ENCODE measurements at places on chromosomes 7 and 10.
A peak's percentile ranks its signal among the peaks of the same experiment; 100 is the strongest.

GRCh38 chr7:91140982-91141381 lies 123.3 kb upstream of the FZD1 start:
- DNase-seq: no peak

DNA sequence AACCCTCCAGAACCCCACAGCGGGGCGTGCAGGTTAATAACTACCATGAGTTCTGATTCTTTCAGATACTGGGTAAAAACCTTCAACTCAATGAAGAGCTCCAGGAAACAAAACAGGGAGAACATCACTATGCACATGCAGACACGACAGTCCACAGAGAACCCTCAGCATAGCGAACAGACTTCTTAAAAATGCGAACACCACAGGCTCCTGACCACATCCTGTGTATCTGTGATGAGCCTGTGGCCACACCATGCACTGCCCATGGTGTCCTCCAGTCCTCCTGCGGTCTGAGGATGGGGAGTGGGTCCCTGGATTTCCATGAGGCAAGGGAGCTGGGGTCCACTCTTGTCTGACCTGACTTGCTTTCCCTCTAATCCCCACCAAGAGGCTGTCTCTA lies 107.2 kb downstream of the COBL start:
- no peak for DNase-seq

DNA sequence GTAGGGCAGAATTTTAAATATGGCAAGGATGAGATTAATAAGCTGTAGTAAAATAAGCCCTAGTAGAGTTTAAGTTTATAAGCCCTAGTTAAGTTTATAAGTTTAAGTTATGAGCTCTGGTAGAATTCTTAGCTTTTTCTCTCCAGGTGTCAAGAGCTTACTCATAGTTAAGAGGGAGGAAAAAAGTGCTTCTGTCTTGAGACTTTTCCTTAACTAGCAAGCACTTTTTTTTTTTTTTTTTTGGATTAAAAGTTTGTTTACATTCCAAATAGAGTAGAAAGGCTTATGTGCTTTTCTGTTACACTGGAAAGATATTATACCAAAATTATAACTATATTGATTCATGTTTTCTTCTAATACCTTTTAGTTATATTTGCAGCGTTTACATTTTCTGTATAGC lies 25.5 kb upstream of the MPP7 start:
- no peak for DNase-seq

DNA sequence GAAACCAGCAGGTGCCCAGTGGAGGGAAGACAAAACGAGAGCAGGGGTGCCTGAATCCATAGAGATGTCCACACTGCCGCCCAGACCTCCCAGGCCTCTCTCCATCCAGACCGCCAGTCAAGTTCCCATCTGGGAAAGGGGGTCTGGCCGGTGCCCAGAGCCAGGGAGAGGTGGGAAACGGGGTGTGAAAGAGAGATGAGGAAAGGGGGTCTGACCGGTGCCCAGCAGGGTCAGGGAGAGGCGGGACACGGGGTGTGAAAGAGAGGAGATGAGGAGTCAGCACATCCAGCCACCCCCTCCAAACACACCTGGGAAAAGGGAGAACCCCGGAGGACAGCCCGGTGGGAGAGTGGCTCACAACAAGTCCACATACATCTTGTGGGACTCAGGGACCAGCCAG lies 185.8 kb downstream of the PTPRN2 start:
- DNase-seq: no peak

DNA sequence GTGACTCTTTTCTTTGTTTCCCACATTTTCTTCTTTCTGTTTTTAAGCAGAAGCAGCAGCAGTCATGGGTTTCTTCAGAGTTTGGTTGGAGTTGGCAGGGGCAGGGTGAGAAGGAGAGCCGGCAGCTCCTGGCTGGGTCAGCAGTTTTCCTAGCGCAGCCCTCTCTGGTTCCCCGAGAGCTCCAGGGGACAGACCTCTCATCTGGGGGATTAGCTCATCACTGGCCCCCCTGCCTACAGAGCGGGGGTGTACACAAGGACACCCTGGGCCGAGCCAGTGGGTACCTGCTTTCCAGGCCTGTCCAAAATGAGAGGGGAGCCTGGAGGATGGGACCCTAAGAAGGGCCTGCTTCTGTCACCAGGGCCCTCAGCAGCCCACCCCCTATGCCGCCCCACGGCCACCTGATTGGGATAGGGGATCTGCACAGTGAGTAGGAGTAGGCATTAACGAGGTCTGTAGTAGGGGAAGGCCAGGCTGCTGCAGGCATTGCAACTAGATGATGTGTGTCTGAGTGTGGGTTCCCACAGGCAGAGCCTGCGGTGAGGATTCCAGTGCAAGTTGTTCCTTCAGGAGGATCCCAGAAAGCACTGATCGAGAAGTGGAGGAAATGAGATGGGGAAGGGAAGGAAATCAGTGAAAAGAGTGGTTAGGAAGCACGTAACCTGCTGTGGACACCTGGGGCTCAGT lies 122.9 kb upstream of the PPIF start:
- no peak for DNase-seq

GRCh38 chr10:7045891-7046599 lies 364.8 kb downstream of the SFMBT2 start:
- DNase-seq: peak; percentile 97

GRCh38 chr7:90701021-90701420 lies 104.9 kb downstream of the CDK14 start:
- DNase-seq: no peak

DNA sequence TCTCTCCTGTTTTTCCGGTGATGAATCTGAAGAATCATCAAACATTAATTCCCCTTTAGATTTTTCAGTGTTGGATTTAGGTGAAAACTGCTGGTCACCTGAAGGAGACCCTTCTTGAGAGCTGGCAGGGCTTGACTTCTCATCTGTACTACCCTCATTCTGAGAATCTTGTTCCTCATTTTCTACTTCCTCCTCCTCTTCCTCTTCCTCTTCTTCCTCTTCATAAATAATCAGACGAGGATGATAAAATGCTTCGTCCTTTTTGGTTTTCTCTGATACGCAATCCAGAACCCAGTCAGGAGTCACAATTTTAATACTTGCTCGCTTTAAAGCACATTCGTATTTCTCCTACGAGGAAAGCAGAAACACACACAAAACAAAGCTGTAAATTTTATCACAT lies 26.9 kb downstream of the PAXIP1 start:
- no peak for DNase-seq

DNA sequence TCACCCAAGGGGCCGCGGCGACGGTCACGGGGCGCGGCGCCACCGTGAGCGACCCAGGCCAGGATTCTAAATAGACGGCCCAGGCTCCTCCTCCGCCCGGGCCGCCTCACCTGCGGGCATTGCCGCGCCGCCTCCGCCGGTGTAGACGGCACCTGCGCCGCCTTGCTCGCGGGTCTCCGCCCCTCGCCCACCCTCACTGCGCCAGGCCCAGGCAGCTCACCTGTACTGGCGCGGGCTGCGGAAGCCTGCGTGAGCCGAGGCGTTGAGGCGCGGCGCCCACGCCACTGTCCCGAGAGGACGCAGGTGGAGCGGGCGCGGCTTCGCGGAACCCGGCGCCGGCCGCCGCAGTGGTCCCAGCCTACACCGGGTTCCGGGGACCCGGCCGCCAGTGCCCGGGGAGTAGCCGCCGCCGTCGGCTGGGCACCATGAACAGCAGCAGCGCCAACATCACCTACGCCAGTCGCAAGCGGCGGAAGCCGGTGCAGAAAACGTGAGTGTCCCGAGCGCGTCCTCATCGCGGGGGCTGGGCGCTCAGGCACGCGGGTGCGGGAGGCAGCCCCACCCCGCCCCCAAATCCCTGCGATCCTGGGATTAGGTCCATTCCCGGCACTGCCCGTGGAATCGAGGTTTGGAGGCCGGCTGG lies 509 bp downstream of the AHR start:
- DNase-seq: no peak

DNA sequence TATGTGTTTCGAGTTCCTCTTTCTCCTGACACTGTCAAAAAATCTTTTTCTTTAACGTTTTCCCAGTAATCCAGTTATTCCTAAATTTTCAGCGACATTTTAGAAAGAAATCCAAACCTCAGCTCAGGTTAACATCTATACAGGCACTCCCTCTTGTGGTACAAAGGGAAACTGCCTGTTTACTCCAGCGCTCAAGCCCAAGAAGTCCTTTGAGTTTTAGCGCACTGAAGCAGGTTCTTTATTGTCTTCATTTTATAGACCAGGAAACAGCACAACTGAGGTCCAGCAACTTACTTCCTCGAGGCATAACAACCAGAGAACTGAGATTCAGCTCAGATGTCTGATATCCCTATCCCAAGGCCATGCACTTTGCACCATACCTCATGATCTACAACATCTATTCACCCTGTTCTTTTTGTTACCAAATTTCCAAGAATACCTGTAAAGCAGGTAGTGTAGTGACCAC lies 287.2 kb upstream of the MKLN1 start:
- no peak for DNase-seq

DNA sequence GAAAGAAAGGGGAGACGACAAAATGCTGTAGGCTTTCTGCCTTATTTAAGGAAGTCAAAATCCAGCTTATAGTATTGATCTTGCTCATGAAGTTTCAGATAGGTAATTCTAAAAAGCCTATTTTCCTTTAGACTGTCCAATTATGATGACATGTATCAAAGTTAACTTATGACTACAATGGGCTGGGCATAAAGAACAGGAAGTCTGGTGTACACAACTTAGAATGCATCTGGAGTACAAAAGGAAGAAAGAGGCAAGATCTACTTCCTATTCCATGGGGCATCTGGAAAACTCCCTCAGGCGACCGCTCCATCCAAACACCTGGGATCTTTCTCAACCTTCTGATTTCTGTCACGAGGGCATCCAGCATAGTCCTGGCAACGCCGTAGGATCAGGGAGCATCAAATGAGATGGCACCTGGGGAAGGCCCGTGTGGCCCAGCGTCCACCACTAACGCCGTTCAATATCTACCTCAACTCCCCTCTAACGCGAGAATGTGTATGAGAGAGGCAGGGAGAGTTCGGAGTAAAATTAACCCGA lies 512 bp downstream of the FAM24B start:
- DNase-seq: no peak

- DNase-seq: no peak
These were observed 41.7 kb downstream of the ZNF25 start for GRCh38 chr10:37934791-37935190.

GRCh38 chr7:142774826-142775225 lies 4.1 kb downstream of the PRSS2 start:
- no peak for DNase-seq

DNA sequence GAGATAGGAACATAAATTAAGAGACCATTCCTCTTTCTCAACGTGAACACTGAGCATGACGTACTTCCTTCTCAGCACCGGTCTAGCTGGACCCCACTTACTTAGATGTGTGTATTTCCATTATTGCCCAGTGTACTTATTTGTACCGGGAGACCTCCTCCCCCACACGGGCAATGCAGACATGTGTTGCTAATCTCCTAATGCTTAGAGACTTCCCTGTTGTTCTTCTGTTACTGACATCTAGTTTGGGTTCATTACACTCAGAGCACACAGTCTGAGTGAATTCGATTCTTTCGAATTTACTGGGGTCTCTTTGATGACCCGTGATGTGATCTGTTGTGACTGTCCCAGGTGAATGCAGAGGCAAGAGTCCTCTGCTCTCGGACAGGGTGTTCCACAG lies 260.0 kb downstream of the MAD1L1 start:
- DNase-seq: no peak

- DNase-seq: peak; percentile 76
These were observed 29.7 kb upstream of the GSDME start for GRCh38 chr7:24786941-24787340.

DNA sequence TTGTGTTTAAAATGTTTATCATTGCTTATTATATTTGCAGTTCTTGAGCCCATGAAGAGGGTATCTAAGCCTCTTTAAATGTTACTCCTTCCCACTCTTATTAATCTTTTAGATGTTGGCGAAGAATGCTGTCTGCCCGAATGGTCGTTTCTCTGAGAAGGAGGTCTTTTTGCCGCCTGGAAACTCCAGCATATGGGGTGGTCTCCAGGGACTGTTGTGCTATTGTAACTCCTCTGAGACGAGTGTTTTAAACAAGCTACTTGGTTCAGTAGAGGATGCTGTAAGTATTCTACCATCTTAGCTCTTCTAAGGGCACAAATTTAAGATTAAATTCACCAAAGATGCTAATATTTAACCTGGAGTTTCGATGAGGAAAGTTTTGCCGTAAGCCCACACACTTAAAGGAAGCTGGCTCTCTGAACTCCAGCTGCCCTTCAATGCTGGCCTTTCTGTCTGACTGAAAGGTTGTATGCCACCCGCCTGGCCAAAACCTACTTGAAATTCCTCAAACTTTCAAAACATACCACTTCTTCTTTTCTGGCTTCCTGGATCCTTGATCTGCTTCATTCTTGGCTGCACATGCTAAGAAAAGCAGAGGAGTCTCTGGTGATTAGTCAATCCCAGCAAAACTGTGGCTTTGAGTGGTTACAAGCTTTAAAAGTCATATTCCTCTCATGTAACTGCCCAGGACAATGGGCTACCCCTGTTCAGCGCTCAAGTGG lies 74.7 kb downstream of the ABCA13 start:
- DNase-seq: no peak

- no peak for DNase-seq
These were observed 156.6 kb downstream of the CCDC3 start for GRCh38 chr10:12844811-12845483.

- no peak for DNase-seq
These were observed 49.0 kb downstream of the TMEM270 start for GRCh38 chr7:73909996-73910395.

DNA sequence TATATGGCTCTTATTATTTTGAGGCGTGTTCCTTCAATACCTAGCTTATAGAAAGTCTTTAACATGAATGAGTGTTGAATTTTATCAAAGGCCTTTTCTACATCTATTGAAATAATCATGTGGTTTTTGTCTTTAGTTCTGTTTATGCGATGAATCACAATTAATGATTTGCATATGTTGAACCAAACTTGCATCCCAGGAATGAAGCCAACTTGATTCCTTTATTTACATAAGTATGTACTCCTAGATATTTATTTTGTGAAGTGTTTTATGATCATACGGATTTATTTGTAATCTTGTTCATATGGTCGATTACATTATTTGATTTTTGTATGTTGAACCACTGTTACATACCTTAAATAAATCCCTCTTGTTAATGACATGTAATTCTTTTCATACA lies 244.3 kb upstream of the KCND2 start:
- no peak for DNase-seq

GRCh38 chr7:158849768-158850544 lies 6.4 kb upstream of the DYNC2I1 start:
- DNase-seq: no peak

DNA sequence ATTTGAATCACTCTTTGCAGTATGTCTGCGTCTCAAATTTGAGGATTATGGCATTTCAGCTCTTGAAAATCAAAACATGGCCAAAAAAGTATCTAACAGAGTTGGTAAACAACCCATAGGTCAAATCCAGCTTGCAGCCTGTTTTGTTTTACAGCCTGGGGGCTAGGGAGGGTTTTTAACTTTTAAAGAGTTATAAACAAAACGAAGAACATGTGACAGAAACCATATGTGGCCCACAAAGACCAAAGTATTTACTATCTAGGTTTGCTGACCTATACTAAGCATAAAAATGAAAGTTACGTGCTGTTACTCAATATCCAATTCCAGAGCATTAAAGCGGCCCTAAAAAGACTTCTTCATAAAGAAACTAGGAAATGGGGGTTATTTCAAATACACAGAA lies 55.5 kb upstream of the STARD3NL start:
- no peak for DNase-seq

Data from bone marrow (tissue), 2 donors.